EL (cell line): ENCODE measurements at places on chromosomes 7 and 10.

GRCh38 chr7:142711746-142712616, 37.3 kb upstream of the PRSS1 start:
- DNase-seq: peak; percentile 18

- no peak for DNase-seq
These were observed 52.8 kb upstream of the FIGNL1 start for GRCh38 chr7:50502947-50503346.

DNA sequence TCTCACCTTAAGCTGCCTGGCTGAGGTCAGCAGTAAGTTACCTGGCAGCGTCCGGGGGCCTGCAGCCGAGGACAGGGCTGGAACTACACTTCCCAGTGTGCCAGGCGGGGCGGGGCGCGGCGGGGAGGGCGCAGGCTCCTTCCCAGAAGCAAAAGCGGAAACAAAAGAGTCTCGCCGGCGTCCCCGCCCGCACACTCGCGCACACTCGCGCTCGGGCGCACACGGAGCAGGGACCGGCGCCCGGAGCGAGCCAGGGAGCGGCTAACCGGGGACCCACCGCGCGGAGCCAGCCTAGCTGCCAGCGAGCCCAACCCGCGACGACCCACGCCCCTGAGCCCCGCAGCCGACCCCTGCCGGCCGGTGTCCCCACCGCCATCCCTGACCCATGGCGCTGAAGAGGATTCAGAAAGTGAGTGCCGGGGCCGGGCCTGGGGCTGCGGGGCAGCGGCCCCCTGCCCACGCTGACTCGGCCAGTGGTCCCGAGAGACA, at the start of gene UBE2D1:
Gene UBE2D1, plus strand, starts transcription at position 190 of the 489 bp plus-strand sequence. Its CDS starts 196 bp downstream, at position 386.
- peak; percentile 77 for DNase-seq

DNA sequence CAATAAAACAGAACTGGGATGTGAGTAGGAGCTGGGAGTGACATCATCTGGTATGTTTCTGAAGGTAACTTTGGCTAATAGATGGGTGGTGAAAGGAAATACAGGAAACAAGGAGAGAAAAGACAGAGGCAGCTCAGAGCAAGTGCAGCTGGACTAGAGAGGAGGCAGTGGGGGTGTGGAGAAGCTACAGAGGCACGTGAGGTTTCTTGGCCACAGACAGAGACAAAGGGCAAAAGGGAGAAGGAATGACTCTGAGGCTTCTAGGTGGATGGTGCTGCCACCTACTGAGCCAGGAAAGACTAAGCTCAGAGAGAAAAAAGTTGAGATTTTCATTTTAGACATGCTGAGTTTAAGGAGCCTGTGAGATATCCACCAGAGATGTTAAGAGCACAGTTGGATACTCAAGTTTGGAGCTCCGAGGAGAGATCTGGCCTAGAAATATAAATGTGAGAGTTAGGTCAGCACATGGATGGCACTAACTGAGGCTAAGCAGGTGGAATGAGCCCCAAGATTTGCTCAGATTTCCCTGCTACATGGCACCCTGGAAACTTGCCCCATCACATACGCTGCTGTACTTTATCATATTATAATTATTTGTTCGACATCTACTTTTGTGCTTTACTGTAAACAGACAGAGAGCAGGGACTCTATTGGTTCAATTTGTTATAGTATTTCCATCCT, 293.0 kb upstream of the IMMP2L start:
- DNase-seq: peak; percentile 72

DNA sequence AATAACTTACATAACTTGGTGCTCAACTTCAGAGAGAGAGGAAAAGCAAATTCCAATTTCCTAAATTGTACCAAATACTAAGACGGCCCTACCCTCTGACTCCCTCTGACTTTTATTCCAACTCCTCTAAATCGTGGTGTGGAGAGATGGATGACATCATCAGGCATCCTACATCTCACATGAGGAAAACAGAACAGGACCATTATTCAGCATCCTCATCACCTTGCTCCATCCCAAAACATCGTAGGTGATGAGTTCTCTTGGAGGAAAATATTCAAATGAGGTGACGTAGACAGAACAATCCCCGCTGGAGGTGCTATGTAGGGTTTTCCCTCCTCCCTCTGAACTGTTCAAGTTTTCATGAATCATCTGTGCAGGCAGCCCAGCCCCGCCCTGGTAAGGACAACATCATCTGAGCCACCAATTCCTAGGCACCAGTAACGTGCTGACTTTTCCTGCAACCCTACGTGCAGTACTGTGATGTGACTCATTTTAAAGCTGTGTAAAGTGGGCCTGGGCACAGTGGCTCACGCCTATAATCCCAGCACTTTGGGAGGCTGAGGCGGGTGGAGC, 167.2 kb downstream of the CALN1 start:
- no peak for DNase-seq

DNA sequence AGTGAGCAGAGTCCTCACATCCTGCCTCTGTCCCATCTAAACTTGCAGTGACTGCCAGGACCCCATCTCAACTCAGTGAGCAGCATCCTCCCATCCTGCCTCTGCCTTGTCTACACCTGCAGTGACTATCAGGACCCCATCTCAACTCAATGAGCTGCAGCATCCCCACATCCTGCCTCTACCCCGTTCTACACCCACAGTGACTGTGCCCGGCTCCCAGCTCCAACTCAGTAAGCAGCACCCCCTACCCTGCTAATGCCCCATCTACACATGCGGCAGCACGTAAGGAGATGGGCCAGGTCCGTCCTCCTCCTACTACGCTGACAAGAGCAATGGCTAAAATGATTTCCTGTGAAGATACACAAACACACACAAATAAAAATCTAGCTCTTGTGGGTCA, 65.5 kb downstream of the TNS3 start:
- DNase-seq: no peak

DNA sequence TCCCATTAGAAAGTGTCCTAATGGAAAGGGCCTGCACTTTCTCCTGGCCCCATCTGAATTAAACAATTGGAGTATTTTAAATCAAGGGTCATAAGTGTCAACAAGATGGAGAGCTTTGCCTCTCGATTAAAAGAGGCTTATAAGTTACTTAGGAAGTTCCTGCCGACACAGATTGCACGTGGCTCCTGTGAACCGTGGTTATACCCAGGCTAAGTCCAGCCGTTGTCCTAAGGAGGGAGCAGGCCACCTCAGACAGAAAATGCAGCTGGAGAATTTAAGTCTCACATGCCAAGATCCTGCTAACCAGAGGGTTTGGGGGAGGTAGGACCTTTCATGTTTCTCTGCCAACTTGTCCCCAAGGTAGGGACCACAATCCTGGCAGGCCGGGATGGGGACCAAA, 626.5 kb upstream of the GALNT17 start:
- no peak for DNase-seq

GRCh38 chr7:120272701-120273475, at the start of gene KCND2:
KCND2 (plus strand) TSS chr7:120273175.
- no peak for DNase-seq

DNA sequence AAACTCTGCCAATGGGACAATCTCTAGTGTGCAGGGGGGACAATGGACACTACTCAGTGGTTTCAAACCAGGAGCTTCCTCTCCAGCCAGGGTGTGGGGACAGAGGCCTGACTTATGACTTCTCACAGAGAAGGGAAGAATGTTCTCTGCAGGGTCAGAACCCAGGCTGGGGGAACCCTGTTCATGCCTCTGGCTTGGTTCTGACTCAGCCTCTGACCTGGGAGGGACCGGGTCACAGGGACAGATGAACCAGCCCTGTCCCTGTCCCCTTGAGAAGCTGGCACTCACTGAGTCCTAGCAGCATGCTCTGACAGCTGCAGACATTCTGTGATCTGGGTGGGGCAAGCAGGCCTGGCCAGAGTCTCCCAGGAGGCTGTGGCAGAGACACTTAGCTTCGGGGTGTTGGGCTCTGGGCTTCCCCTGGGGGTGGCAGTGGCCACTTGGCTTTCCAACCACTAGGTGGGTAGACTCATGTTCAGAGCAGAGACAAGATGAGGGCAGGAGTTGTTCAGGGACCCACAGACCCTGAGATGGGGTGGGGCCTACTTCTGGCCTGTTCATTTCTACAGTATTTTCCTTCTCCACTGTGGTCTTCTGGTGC, 13.6 kb downstream of the TSPAN15 start:
- DNase-seq: no peak

- DNase-seq: no peak
These were observed 4.5 kb downstream of the PRAP1 start for GRCh38 chr10:133351408-133352318.

DNA sequence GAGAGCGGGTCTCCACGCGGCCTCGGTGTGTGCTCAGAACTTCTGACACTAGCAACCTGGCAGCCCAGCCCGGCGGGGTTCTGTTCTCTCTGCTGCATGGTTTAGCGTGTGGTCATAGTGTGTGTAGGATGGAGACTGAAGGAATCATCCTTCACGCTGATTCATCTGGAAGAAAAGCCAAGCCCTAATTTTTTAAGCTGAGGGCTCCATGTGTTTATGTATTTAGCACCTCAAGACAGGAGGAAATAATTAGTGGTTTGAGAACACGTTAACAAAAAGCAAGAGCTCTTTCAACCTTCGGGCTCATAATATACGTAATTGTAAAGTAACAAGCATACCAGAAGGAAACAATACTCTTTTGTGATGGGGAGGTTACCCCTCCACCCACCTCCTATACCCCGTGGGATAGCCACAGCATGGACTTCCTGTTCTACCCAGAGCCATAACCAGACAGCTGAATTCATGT, 504.6 kb upstream of the MKI67 start:
- no peak for DNase-seq

- DNase-seq: peak; percentile 42
These were observed 20.7 kb downstream of the PLPP4 start for GRCh38 chr10:120477743-120478141.

DNA sequence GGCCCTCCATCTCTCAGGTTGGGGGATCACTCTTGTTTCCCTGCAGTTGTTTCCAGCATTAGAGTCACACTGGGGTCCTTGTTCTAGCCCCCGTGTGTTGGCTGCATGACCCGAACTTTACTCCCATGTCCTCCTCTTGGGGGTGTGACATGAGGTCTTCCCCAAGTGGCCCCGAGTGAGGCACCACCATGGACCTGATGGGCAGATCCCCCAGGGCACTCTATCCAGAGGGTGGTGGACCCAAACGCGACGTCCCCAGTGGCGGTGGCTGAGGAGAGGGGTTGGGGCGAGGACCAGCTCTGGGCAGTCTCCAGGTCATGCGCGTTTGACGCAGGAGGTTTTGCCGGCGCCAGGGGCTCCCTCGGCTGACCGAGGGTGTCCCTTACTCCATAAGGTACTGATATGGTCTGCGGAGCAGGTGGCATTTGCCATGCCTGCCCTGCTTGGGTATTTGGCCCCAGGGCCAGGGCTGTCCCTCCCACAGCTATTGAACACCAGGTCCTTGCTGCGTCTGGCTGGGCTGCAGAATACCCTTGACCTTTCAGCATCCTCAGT, 131.9 kb downstream of the LHPP start:
- DNase-seq: no peak

- DNase-seq: no peak
These were observed 72.6 kb upstream of the FHIP2A start for GRCh38 chr10:114749014-114749413.

DNA sequence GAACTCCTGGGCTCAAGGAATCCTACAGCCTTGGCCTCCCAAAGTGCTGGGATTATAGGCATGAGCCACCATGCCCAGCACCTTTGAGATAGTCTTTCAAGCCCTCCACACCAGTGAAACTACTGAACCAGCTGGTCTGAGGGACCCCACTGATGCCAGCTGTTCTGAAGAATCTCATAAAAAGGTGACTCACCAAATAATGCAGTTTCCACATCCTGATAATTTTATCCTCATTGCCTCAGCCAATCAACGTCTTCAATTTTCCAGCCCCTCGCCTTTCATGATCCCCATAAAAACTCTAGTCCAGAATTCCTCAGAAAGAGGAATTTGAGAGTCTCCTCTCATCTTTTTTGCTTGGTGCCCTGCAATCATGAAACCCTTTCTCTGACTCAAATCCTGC, 1691.6 kb upstream of the LRRTM3 start:
- no peak for DNase-seq

DNA sequence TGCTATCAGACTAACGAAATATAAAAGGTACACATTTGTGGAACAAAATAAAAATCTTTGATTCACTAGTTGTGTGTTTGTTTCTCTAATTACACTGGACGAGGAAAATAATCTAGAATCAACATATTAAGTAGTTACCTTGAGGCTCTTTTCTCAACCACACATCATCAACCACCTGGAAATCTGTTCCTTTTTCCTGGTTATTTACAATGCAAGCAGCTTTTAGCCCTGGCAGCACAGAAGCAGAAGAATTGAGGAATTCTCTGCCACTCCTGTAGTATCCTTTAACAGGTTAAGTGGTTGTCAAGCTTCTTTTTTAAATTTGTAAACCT, 23.7 kb downstream of the NUP42 start:
- no peak for DNase-seq

DNA sequence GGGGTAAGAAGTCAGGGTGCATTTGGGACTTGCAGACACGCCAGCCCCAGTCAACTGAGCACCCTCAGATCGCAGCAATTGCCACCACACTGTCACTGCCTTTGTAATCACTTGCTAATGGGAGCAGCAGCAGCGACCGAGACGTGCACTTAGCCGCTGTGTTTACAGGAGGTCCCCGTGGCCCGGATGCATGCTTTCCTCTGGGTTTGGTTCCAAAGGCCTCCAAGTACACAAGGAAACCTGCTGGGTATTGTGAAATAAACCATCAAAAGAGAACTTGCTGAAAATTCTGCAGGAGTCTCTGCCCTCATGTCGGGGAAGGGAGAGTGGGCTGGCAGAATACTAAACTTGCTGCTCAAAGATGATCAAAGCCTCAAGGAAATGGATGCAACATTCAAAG, 341.7 kb downstream of the DNAJB6 start:
- no peak for DNase-seq
